ENCODE measurements at places on chromosomes 1 and 21.

GRCh38 chr1:24929398-24930259, 447 bp downstream of the RUNX3 start:
- no peak for DNase-seq

- no peak for DNase-seq
Observed at GRCh38 chr1:209989525-209989924, 51.5 kb downstream of the SYT14 start.

DNA sequence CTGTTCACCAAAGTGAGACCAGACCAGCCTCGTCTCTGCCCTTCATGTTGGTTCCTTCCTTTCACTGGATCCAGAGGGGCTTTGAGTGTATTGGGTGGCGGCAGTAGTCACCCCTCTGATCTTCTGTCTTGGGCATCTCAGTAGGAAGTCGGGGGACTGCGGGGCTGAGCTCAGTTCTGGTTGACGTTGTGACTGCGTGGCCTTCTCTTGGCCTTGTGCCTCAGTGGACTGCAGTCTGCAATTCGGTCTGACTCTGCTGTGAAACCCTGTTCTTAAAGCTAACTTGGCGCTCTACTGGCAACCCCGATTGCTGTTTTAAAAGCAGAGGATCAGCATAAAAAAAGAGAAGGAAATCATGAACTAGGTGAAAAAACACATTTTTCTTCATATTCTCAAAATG, 56.7 kb downstream of the SLC37A1 start:
- DNase-seq: no peak

- no peak for DNase-seq
Observed at GRCh38 chr1:14739082-14739832, 140.8 kb downstream of the KAZN start.

GRCh38 chr1:116987256-116987555, 14.4 kb upstream of the CD101 start:
- DNase-seq: peak; percentile 28

DNA sequence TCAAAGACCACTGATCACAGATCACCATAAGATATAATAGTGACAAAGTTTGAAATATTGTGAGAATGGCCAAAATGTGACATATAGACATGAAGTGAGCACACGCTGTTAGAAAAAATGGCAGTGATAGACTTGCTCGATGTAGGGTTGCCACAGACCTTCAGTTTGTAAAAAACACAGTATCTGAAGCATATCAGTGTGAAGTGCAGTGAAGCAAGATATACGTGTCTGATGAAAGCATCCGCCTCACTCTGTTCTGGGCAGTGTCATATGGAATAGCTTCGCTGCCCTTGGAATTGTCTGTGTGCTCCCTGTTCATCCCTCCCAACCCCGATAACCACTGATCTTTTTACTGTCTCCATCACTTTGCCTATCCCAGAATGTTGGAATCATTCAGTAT, 50.7 kb downstream of the GALNT2 start:
- no peak for DNase-seq

GRCh38 chr1:45887156-45887842, 83.9 kb downstream of the MAST2 start:
- no peak for DNase-seq

GRCh38 chr21:26188422-26188821, 17.9 kb upstream of the APP start:
- DNase-seq: no peak

DNA sequence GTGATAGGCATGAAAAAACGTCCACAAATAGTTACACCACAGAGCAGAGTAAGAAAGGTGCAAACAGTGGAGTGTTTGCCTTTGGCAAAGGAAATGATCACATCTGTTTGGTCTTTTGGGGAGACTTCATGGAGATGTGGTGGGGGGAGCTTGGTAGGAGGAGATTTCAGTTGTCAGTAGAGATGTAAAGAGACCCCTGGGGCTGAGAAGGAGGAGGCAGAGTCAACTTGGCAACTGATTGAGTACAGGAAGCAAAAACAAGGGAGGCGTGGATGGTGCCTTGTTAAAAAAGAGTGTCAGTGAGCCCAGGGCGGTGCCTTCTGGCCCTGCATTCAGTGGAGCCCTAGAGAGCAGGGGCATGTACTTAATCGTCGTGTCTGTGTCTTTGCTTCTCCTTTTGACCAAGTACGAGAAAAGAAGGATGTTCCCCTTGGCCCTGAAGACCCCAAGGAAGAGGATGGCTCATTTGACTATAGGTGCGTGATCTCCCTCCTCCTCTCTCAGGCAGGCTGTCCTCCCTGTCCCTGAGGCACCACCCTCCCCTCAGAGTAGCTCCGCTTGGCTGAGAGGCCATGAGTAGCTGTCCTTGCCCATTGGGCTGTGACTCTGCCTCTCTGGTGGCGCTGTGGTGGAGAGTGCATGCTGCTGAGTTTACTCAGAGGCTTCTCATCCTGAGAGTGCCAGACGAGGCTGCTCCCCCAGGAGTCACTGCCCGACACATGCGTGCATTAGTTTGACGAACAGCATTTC, 30.4 kb upstream of the CNTN2 start:
- DNase-seq: no peak
